Spleen (tissue), 13 donors: ENCODE measurements at places on chromosomes 3 and 15. TPM values are rescaled to one million over a fixed set of nuclear protein-coding genes. Genes with fewer than 3 reads are reported as not detected.

DNA sequence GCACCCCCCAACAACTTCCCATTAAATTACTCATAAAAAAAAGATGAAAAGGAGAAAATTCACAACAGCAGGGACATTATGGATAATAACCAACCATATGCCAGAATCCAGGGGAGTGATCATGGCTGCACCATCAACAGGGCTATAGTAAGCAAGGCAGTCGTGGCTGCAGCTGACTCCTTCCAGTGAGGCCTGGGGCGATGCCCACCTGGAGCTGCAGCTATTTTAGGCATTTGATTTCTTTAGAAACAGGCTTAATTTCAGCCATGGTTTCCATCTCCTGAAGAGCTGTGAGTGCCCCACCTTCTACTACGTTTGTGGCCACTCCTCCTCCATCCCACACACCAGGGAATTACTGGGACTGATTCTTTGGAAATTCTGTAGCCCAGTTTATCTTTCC is 84.0 kb downstream of the MINAR1 start:
- H3K36me3 ChIP-seq = no peaks in the 10 kb centered on the region
- H3K27me3 ChIP-seq = peaks cover 21% of the 10 kb centered on the region
- H3K27ac ChIP-seq = no peak overlapping the region
- H3K4me3 ChIP-seq = no peak overlapping the region
- no peak for DNase-seq
- H3K4me1 ChIP-seq = no peaks in the 10 kb centered on the region

DNA sequence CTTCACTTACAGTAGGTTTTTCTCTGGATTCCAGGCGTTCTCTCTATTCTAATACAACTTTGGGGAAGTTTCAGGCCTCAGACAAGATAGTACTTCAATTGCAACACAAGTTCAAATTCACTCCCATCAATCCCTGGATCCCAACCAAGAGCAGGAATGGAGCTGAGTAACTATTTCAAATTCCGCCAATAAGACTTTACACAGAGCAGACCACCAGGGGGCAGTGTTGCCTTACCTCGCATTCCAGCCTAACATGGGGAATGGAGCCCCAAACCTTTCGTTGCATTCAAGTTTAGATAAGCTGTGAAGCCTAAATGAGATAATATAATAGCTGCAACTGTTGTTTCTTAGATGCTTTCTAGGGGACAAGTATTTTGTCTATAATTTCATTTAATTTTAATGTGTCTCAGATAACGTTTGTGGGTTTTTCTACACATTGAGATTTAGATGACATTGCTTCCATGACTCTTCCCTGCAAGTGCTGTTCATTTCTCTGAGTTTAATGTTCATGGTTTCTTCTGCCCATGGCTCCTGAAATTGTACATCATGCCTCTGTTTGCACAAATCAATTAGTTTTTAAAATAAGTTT is 186.7 kb downstream of the NSUN3 start:
- no peak overlapping the region for H3K4me3 ChIP-seq
- H3K36me3 ChIP-seq = no peaks in the 10 kb centered on the region
- no peaks in the 10 kb centered on the region for H3K27me3 ChIP-seq
- peak; percentile 77 for DNase-seq
- H3K27ac ChIP-seq = no peak overlapping the region

GRCh38 chr15:51861557-51862359 is 32.3 kb downstream of the TMOD3 start:
- DNase-seq = no peak
- H3K36me3 ChIP-seq = no peaks in the 10 kb centered on the region
- no peak overlapping the region for H3K4me3 ChIP-seq
- H3K27ac ChIP-seq = no peak overlapping the region
- no peaks in the 10 kb centered on the region for H3K27me3 ChIP-seq
- H3K4me1 ChIP-seq = peaks cover 7% of the 10 kb centered on the region

- peaks cover 26% of the 10 kb centered on the region for H3K4me1 ChIP-seq
- H3K27me3 ChIP-seq = no peaks in the 10 kb centered on the region
- H3K4me3 ChIP-seq = no peak overlapping the region
- no peak overlapping the region for H3K27ac ChIP-seq
Measured at GRCh38 chr3:184822654-184823053, 10.7 kb downstream of the VPS8 start.

GRCh38 chr3:160648701-160649100 is 28.3 kb upstream of the ARL14 start:
- H3K27me3 ChIP-seq = no peaks in the 10 kb centered on the region
- H3K4me1 ChIP-seq = no peaks in the 10 kb centered on the region
- no peak for DNase-seq
- H3K4me3 ChIP-seq = no peak overlapping the region

- peak overlapping the region; percentile 99 for H3K27ac ChIP-seq
- H3K27me3 ChIP-seq = no peaks in the 10 kb centered on the region
- DNase-seq = no peak
- H3K4me3 ChIP-seq = peak overlapping the region; percentile 98
Measured at GRCh38 chr3:57691411-57692132, 1.3 kb downstream of the DENND6A start.

DNA sequence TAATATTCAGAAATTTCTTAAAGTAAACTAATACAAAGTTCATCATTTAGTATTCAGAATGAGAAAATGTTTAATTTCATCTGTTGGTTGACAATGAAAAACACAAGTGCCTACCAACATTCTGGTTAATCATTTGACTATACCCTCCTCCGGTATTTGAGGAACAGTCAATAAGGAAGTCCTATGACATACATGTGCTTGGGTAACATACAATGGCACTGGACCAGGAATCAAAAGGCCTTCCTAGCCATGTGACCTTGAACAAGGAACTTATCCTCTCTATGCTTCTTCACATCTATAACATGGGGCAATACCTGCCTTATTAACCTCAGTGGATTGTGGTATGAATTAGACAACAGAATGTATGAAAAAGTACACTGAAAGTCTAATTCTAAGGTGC is 65.8 kb downstream of the ZNF280D start:
- H3K27me3 ChIP-seq = no peaks in the 10 kb centered on the region
- no peak overlapping the region for H3K4me3 ChIP-seq
- no peak overlapping the region for H3K27ac ChIP-seq
- peaks cover 92% of the 10 kb centered on the region for H3K36me3 ChIP-seq
- DNase-seq = no peak

DNA sequence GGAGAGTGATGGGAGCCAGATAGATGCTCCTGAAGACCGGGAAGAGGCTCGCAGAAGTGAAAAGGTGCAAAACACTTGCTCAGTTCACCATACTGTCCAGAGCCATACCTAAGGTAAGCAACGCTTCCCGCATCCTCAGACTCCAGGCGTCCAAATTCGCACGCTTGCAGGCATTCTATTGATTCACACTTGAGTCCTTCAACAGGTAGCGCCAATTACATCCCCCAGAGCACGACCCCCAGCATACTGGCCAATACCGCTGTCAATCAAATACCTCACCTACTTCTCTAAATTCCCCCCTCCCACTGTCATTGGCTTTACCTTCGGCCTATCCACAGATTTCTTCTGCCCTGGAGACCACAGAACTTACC is 361 bp upstream of the STXBP5L start:
- H3K27ac ChIP-seq = no peak overlapping the region
- H3K4me1 ChIP-seq = peaks cover 22% of the 10 kb centered on the region
- no peak overlapping the region for H3K4me3 ChIP-seq
- DNase-seq = no peak
- peaks cover 73% of the 10 kb centered on the region for H3K27me3 ChIP-seq

GRCh38 chr3:174495928-174496327 is 363.2 kb upstream of the NAALADL2 start:
- H3K4me1 ChIP-seq = no peaks in the 10 kb centered on the region
- H3K27me3 ChIP-seq = no peaks in the 10 kb centered on the region
- no peaks in the 10 kb centered on the region for H3K36me3 ChIP-seq
- H3K27ac ChIP-seq = no peak overlapping the region
- DNase-seq = no peak

DNA sequence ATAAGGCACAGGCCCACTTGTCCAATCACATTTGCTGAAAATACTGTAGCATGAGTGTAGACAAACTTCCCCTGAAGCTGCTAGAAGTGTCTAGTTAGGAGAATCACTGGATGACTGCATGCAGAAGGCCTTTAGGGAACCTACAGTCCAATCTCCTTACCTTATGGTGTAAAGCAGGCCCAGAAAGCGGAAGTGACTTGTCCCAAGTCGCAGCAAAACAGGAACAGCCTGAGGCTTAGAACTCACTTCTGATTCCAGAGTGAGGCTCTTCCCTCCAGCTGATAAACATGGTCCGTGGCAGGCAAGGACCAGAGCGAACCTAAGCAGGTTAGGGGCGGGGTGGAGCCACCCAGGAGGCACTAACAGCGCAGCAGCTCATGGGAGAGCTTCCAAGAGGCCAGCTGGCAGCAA is 2.5 kb downstream of the GRAMD2A start:
- DNase-seq = no peak
- H3K36me3 ChIP-seq = peaks cover 23% of the 10 kb centered on the region
- H3K4me1 ChIP-seq = peaks cover 34% of the 10 kb centered on the region
- no peak overlapping the region for H3K27ac ChIP-seq
- H3K27me3 ChIP-seq = peaks cover 59% of the 10 kb centered on the region
- no peak overlapping the region for H3K4me3 ChIP-seq

GRCh38 chr15:88448991-88449461 is 18.2 kb downstream of the MRPL46 start:
- H3K4me3 ChIP-seq = no peak overlapping the region
- no peak for DNase-seq
- H3K27ac ChIP-seq = no peak overlapping the region

- DNase-seq = no peak
- H3K36me3 ChIP-seq = no peaks in the 10 kb centered on the region
- H3K4me1 ChIP-seq = peaks cover 14% of the 10 kb centered on the region
- no peak overlapping the region for H3K27ac ChIP-seq
- peaks cover 13% of the 10 kb centered on the region for H3K27me3 ChIP-seq
- H3K4me3 ChIP-seq = no peak overlapping the region
Measured at GRCh38 chr3:44018926-44019325, 222.8 kb upstream of the TOPAZ1 start.

FBXO40 gene
- polyA plus RNA-seq = not detected

TMEM207 gene
- not detected for polyA plus RNA-seq

RASL12 gene
- polyA plus RNA-seq = 6.5 TPM

NDN gene
- polyA plus RNA-seq = 16.2 TPM

JMJD7 gene
- polyA plus RNA-seq = 5.2 TPM

DCUN1D1 gene
- 6.9 TPM for polyA plus RNA-seq

CHST13 gene
- 0.26 TPM for polyA plus RNA-seq

CCDC51 gene
- polyA plus RNA-seq = 10.2 TPM
